Left ventricle myocardium superior (tissue), 1 donor: ENCODE measurements at places on chromosomes 6 and 20.

- DNase-seq: no peak
Measured at GRCh38 chr20:54272901-54273488, 65.1 kb downstream of the PFDN4 start.

DNA sequence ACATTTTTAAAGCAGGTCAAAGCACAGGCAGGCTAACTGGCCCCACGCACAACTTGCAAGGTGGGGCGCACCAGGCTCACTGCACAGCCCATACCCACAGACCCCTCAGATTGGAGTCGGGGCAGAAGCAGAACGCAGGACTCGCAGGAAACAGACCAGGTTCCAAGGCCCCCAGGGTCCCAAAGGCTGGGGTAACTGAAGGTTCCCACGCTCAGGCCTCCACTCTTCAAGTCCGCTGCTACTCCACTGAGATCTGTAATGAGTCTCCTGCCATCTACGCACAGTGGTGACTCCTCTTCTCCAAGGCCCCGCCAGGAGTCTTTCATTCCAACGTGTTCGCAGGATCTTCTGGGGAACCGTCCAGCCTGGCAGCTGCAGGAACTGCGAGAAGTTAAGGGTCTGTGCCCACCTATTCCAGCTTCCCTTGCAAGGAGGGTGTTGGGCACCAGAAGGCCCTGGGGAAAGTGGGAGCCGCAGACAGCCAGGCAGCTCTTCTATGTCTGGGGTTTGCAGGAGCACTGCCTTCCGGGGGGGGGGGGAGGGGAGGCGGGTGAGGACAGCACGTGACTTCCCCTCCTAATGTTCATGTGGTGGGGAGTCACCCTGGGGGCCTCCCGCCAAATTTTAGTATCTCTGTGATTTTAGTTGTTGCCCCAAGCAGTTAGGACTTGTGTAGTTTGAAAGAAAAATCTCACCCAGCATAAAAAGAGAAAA, 2.0 kb upstream of the TAF4 start:
- no peak for DNase-seq

DNA sequence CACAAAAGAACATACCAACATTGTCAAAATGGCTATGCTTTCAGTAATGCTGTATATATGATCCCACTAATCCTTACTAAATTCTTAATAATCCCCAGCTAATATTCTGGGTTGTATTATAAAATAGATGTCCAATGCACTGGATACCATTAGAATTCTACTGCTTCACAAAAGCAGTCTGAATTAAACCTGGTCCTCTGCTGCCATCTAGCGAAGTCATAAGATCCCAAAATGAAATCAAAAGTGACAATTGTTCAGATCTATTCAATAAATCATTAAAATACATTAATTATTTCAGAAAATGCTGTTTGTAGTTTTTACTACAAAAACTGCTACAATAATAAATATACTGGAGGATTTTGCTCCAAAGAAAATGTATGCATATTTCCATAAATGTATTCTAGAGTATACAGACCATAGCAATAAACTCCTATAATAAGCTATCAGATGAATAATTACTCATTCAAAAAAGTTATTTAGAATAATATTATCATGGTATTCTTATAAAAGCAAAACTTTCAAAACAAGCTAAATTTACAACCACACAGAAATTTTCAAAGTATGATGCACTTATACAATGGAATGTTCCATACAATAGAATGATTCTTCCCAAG, 92.6 kb downstream of the RNGTT start:
- no peak for DNase-seq

GRCh38 chr20:32139947-32140346, 30.4 kb downstream of the TM9SF4 start:
- no peak for DNase-seq

- no peak for DNase-seq
Measured at GRCh38 chr6:87588756-87589407, 905 bp downstream of the RARS2 start.

DNA sequence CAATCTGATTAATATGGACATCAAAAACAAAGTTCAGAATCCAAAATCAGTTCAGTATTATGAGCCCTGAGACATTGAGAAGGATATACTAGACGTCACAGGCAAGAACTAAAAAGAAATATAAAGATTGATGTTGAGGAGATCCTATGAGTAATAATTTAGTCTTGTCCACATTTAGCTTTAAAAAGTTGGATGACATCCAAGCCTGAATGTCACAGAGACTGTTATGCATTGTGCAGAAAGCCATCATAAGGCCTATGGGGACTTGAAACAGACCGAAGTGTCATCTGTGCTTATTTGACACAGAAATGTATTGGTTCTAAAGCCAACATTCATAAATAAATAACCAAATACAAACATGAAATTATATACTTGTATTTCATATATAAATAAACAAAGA, 581.8 kb upstream of the MMS22L start:
- DNase-seq: no peak

- DNase-seq: no peak
Measured at GRCh38 chr6:52328303-52328662, 33.7 kb upstream of the PAQR8 start.

- no peak for DNase-seq
Measured at GRCh38 chr6:15907914-15908518, 220.9 kb upstream of the MYLIP start.

GRCh38 chr6:157622427-157622826, 200.6 kb upstream of the SNX9 start:
- no peak for DNase-seq

DNA sequence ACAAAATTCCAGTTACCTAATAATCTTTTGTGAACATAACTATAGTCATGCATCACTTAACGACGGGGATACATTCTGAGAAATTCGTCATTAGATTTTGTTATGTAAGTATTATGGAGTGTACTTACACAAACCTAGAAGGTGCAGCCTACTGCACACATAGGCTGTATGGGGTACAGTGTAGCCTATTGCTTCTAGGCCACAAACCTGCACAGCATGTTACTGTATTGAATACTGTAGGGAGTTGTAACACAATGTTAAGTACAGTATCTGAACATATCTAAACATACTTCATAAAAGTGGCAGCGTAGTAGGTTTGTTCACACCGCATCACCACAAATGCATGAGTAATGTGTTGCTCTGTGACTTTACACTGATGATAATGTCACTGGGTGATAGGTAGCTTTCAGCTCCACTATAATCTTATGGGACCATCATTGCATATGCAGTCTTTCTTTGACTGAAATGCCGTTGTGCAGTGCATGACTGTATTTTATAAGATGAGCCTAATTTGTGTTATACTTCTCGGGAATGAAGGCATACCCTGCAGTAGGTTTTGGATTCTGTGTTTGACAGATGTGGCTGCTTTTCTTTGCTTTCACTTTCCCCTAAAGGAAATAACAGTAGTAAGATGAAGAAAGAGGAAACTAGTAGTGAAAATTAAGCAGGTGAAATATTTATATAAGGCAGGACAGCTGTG, 365.6 kb downstream of the FARS2 start:
- DNase-seq: no peak

DNA sequence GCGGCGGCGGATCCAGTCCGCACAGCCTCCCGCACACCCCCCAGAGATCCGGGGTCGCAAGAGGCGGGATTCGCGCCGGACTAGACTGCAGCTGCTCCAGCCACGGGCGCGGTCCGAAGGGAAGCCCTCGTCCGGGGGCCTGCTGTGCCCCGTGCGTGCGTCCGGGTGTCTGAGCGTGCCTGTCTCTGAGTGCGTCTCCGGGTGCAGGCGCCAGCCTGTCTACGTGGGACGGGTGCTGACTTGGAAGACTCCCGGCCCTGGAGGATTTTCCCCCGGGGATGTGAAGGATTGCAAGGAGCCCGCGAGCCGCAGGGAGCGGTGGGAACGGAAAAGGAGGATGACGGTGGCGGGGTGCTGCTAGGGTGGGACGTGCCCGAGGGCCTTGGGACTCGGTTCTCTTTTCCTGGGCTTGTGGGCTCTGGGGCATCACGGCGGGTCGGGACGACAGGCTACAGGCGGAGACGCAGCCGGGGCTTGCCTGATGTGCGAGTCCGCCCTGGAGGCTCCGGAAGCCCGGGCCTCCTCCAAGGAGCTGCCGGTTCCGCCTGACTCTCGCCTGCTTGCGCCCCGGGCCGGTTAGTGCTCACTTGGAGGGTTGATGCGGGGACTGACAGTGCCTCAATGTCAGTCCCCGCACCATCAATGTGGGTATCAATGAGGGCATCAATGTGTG, 5.7 kb downstream of the MAFB start:
- peak; percentile 72 for DNase-seq

DNA sequence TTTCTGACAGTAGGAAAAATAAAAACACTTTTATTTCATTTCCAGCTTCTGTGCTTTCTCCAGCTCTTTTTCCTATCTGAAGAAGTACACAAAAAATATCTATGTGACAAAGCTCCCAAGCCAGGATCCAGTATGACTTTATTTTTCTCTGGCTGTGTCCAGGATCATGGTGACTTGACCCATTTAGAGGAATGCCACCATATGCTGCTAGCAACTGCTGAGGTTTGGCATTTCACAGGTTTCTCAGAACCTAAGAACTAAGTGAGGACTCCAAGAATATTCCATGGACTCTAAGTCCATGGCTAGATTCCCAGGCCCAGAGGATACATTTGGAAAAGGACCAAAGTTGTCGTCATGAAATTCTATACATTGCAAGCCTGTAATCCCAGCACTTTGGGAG, 876.6 kb upstream of the FLRT3 start:
- no peak for DNase-seq

GRCh38 chr6:28008053-28008452, 51.0 kb downstream of the OR2B6 start:
- no peak for DNase-seq

GRCh38 chr6:158558415-158559306, 1.2 kb upstream of the TMEM181 start:
- no peak for DNase-seq

DNA sequence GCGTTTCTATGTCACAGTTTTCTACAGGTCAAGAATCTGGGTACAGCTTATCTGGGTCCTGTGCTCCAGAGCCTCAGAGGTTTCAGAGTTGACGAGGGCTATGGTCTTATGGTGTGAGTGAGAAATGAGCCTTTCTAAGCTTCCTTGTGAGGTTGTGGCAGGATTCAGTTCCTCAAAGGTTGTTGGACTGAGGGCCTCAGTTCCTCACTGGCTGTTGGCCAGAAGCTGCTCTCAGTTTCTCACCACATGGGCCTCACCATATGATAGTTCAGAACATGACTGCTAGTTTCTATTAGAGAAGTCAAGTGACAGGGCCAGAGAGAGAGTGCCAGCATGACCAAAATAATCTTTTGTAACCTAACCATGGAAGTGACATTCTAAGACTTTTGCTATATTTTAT, 96.1 kb downstream of the NUS1 start:
- no peak for DNase-seq

GRCh38 chr20:38152175-38152620, 12.9 kb downstream of the TGM2 start:
- no peak for DNase-seq

GRCh38 chr20:57677584-57677982, 32.2 kb downstream of the PMEPA1 start:
- DNase-seq: no peak

GRCh38 chr20:49231471-49231870, 12.3 kb downstream of the DDX27 start:
- no peak for DNase-seq
